ENCODE measurements at places on chromosomes 6 and 20. TPM values are rescaled to one million over a fixed set of nuclear protein-coding genes. Genes with fewer than 3 reads are reported as not detected.

Gene KLC4
- total RNA-seq: 10.9 TPM

Gene CST2
- total RNA-seq: not detected

Gene TRIM15
- total RNA-seq: not detected

Gene CALHM4
- total RNA-seq: not detected

Gene PLN
- under 0.01 TPM for total RNA-seq

Gene TNFRSF6B
- total RNA-seq: 1.1 TPM

Gene F13A1
- total RNA-seq: not detected

Gene BMP2
- 0.18 TPM for total RNA-seq

Gene CFB
- total RNA-seq: 1.8 TPM

Gene PTPRT
- not detected for total RNA-seq

Gene BRPF3
- total RNA-seq: 10.2 TPM

Gene DACT2
- not detected for total RNA-seq

DNA sequence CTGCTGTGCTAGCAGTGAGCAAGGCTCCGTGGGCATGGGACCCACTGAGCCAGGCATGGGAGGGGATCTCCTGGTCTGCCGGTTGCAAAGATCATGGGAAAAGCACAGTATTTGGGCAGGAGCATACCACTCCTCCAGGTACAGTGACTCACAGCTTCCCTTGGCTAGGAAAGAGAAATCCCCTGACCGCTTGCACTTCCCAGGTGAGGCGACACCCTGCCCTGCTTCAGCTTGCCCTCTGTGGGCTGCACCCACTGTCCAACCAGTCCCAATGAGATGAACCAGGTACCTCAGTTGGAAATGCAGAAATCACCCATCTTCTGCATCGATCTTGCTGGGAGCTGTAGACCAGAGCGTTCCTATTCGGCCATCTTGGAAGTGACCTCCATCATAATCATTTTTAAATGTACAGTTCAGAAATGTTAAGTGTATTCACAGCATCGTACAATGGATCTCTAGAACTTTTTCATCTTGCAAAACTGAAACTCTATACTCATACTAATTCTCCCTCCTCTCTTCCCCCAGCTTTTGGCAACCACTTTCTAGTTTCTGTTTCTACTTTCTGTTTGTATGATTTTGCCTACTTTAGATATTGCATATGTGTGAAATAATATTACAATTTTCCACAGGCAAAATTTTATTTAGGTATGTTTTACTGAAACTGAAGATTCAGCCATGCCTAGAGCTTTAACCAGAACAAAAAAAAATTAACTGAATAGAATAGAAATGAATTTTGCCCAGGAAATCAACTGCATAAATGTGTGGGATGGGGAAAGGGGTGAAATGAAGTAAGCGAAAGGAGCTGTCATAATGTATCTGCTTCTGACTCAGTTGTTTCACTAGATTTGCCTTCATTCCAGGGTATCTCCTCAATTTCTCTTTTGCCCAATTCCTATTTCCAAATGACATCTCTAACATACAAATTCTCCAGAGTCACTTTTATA, 100.0 kb downstream of the RWDD2A start:
- 0 out of 2 replicates have a peak, but pooled peaks cover 4% of the 10 kb centered on the region for H3K36me3 ChIP-seq
- no peaks in the 10 kb centered on the region for H3K4me1 ChIP-seq
- H3K27ac ChIP-seq: no peak overlapping the region
- no peaks in the 10 kb centered on the region for H3K27me3 ChIP-seq

DNA sequence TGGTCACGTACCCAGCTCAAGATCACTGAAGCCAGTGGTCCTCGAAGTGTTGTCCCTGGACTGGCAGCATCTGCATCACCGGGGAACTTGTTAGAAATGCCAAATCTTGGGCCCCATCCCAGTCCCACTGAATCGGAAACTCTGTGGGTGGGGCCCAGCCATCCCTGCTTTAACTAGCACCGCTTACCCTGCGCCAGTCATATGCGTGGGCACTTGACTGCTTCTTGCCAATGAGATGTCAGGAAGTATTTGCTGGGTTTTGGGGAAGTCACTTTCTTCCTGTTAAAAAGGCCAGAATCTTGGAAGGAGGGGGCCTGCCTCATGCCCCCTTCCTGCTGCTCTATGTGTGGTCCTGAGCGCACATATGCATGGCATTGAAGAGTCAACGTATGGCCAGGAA, 11.7 kb upstream of the SULF2 start:
- no peaks in the 10 kb centered on the region for H3K27me3 ChIP-seq
- H3K27ac ChIP-seq: no peak overlapping the region

- no peaks in the 10 kb centered on the region for H3K4me1 ChIP-seq
- H3K27me3 ChIP-seq: no peaks in the 10 kb centered on the region
- no peak overlapping the region for H3K4me3 ChIP-seq
- no peak for DNase-seq
- H3K36me3 ChIP-seq: peaks cover 33% of the 10 kb centered on the region
Measured at GRCh38 chr20:37395921-37396415, 50.0 kb downstream of the SRC start.

DNA sequence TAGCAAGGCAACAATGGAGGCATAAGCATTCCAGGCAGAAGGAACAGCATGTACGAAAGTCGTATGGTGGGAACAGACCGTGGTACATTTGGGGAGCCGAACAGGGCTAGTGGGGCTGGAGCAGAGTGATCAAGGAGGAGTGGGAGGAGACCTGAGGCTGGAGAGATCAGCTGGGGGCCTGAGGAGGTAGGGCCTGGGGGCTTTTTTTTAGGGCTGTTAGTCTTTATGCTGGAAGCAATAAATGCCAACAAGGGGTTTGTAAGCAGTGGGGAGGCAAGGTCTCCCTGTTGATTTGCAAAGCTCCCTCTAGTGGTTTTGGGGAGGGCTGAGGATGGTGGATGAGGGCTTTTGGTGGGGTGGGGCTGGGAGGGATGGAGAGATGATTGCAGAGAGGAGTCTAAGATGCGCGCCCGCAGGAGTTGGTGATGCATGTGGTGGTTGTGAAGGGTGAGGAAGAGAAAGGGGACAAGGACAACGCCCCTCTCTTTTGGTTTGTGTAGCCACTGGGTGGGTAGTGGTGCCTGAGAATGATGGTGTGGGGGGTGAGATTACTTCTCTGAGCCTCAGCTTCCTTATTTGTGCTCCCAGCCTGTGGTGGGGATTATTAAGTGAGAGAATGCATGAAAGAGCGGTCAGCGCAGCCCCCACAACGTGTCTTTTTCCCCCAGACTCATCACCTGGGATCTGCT, 74.1 kb upstream of the TOX2 start:
- H3K4me3 ChIP-seq: no peak overlapping the region
- H3K27ac ChIP-seq: no peak overlapping the region
- no peaks in the 10 kb centered on the region for H3K27me3 ChIP-seq
- no peaks in the 10 kb centered on the region for H3K36me3 ChIP-seq
- H3K4me1 ChIP-seq: peaks cover 13% of the 10 kb centered on the region

DNA sequence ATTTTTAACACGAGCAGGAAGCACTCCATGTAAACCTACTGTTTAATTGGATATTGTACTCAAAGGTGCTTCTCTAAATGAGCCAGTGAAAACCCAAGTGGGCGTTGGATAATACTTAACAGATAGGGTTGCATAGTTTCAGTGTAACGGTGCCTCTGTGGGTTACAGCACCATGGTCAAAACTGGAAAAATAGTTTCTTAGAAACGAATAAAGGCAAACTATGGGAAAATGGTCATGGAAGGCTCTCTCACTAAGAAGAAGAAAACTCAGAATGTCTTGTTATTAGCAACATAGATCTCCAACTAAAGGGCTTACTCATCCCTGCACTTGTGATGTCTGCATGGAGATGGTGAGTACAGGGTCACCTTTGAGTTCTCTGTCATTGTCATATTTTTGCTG, 59.1 kb upstream of the NEDD9 start:
- DNase-seq: no peak
- H3K27me3 ChIP-seq: no peaks in the 10 kb centered on the region
- no peaks in the 10 kb centered on the region for H3K4me1 ChIP-seq
- no peak overlapping the region for H3K27ac ChIP-seq
- no peaks in the 10 kb centered on the region for H3K36me3 ChIP-seq
- no peak overlapping the region for H3K4me3 ChIP-seq

DNA sequence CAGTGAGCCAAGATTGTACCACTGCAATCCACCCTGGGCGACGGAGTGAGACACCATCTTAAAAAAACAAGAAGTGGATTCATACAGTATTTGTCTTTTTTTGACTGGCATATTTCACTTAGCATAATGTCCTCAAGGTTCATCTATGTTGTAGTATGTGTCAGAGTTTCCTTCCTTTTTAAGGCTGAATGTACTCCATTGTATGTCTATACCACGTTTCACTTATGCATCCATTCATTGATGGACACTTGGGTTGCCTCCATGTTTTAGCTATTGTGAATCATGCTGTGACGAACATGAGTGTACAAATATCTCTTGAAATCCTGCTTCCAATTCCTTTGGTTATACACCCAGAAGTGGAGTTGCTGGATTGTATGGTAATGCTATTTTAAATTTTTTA, 28.9 kb upstream of the FAM83D start:
- no peaks in the 10 kb centered on the region for H3K36me3 ChIP-seq
- peaks cover 36% of the 10 kb centered on the region for H3K27me3 ChIP-seq
- H3K4me1 ChIP-seq: no peaks in the 10 kb centered on the region
- no peak for DNase-seq

- no peak overlapping the region for H3K27ac ChIP-seq
- H3K27me3 ChIP-seq: no peaks in the 10 kb centered on the region
- no peak overlapping the region for H3K4me3 ChIP-seq
Measured at GRCh38 chr6:7201732-7202541, 94.2 kb downstream of the RREB1 start.

DNA sequence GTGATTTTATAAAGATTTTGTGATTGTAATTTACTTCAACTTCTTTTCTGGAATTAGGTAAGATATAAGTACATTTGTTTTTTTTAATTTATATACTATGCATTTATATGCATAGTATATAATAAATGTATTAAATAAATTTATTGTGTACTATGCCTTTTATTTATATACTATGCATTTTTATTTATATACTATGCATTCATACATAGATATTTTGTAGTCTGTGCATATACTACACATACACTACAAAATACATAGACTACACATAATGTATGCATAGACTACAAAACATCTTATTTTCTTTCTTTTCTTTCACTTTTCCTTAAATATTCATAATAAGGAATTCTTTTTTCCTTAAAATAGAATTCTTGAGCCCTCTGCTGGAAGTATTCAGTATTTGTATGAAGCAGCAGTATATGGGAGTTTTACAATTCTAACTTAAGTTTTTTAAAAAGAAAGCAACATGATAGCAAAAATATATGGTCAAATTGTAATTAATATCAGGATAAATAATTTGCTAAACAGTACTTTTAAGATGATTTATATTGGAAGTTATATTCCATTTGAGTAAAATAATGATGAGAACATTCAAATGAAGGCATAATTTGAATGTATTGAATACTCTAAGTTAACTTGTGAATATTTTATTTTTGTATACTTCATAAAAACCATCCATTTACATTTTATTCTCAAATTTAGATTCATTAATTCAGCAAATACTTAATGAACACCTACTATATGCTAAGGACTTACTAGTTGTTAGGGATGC, 129.3 kb downstream of the KLHL32 start:
- H3K27ac ChIP-seq: no peak overlapping the region
- no peaks in the 10 kb centered on the region for H3K27me3 ChIP-seq
- no peaks in the 10 kb centered on the region for H3K36me3 ChIP-seq
- H3K4me1 ChIP-seq: no peaks in the 10 kb centered on the region

DNA sequence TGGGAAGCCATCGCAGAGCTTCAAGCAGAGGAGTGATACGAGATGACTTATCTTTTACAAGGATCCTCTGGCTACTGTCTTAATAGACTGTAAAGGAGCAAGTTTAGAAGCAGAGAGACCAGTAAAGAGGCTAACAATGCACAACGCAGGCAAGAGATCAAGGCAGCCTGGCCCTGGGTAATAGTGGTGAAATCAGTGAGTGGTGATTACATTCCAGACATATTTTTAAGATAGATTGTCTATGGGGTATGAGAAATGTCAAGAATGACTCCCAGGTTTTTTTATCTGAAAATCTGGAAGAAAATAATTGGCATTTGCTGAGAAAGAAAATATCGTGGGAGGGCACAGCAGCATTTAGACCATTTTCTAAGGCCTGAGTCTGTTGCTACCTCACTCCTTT, 213.6 kb upstream of the HTR1E start:
- no peak overlapping the region for H3K27ac ChIP-seq
- H3K4me1 ChIP-seq: no peaks in the 10 kb centered on the region
- H3K4me3 ChIP-seq: no peak overlapping the region
- DNase-seq: no peak

DNA sequence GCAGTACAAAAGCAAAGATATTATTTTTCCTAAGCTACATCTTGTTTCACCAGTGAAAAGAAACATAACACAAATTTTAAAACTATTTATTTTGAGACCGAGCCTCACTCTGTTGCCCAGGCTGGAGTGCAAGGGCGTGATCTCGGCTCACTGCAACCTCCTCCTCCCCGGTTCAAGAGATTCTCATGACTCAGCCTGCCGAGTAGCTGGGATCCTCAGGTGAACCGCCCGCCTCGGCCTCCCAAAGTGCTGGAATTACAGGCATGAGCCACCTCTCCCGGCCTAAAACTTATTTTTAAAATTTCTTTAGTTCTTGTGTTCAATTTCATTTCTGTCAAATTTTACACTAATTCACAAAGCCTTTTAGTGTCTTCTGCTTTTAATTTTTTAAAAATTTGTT, 5.9 kb downstream of the SRSF12 start:
- H3K4me3 ChIP-seq: no peak overlapping the region
- DNase-seq: no peak
- H3K27ac ChIP-seq: no peak overlapping the region

DNA sequence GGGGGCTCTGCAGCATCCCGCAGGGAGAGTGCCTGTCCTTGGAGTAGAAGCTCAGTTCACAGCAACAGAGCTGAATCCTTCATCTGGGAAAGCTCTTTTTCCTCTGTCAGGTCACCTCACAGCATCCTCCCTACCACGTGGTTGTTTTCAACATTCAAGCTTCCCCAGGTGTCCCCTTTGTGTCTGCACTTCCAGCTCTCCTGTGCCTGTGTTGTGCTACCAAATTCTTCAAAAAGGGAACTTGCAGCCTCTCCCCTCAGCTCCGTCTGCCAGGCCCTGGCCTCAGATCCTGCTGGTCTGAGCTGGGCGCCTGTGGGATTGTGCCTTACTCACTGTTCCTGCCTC, 108.4 kb downstream of the FOXF2 start:
- H3K4me3 ChIP-seq: no peak overlapping the region
- DNase-seq: no peak
- H3K4me1 ChIP-seq: no peaks in the 10 kb centered on the region
- H3K27me3 ChIP-seq: no peaks in the 10 kb centered on the region

DNA sequence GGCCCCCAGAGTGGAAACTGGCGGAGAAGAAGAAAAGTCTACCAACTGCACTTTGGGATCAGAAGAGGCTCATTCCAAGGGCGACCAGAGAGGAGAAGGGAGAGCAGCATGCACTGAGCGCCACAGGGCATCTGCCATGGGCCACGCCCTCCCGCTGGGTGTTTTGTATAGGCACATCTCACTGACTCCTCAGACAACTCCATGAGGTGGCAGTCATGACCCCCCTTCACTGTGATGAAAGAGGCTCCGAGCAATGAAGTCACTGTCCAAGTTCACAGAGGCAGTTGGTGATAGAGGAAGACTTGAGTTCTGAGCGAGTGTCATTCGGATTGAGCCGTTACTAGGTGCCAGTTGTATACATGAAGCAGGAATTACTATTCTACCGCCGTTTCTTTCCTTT, 15.4 kb downstream of the BPIFB1 start:
- no peak overlapping the region for H3K27ac ChIP-seq
- no peaks in the 10 kb centered on the region for H3K4me1 ChIP-seq
- peaks cover 34% of the 10 kb centered on the region for H3K27me3 ChIP-seq
- H3K4me3 ChIP-seq: no peak overlapping the region
- no peak for DNase-seq
- H3K36me3 ChIP-seq: no peaks in the 10 kb centered on the region

Measured in IMR-90 (cell line).